ENCODE measurements at places on chromosomes 2 and 18. TPM values are rescaled to one million over a fixed set of nuclear protein-coding genes. Genes with fewer than 3 reads are reported as not detected.
A peak's percentile ranks its signal among the peaks of the same experiment; 100 is the strongest.

DNA sequence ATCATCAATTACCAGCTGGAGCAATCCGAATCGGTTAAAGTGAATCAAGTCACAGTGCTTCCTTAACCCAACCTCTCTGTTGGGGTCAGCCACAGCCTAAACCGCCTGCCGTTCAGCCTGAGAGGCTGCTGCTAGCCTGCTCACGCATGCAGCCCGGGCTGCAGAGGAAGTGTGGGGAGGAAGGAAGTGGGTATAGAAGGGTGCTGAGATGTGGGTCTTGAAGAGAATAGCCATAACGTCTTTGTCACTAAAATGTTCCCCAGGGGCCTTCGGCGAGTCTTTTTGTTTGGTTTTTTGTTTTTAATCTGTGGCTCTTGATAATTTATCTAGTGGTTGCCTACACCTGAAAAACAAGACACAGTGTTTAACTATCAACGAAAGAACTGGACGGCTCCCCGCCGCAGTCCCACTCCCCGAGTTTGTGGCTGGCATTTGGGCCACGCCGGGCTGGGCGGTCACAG, 496 bp upstream of the ITGA4 start:
- peaks cover 39% of the 10 kb centered on the region for H3K36me3 ChIP-seq
- H3K4me1 ChIP-seq: peaks cover 37% of the 10 kb centered on the region
- no peaks in the 10 kb centered on the region for H3K27me3 ChIP-seq
- DNase-seq: peak; percentile 80

GRCh38 chr2:6446938-6447608, 418.6 kb downstream of the CMPK2 start:
- DNase-seq: no peak
- H3K27me3 ChIP-seq: no peaks in the 10 kb centered on the region
- no peaks in the 10 kb centered on the region for H3K4me1 ChIP-seq
- no peak overlapping the region for H3K4me3 ChIP-seq
- no peak overlapping the region for H3K27ac ChIP-seq

- no peak for DNase-seq
- no peak overlapping the region for H3K4me3 ChIP-seq
- H3K27me3 ChIP-seq: peaks cover 3% of the 10 kb centered on the region
- H3K27ac ChIP-seq: peak overlapping the region; percentile 10
- H3K36me3 ChIP-seq: no peaks in the 10 kb centered on the region
- H3K4me1 ChIP-seq: peaks cover 26% of the 10 kb centered on the region
Measured at GRCh38 chr2:173858291-173858731, 106.9 kb downstream of the SP3 start.

DNA sequence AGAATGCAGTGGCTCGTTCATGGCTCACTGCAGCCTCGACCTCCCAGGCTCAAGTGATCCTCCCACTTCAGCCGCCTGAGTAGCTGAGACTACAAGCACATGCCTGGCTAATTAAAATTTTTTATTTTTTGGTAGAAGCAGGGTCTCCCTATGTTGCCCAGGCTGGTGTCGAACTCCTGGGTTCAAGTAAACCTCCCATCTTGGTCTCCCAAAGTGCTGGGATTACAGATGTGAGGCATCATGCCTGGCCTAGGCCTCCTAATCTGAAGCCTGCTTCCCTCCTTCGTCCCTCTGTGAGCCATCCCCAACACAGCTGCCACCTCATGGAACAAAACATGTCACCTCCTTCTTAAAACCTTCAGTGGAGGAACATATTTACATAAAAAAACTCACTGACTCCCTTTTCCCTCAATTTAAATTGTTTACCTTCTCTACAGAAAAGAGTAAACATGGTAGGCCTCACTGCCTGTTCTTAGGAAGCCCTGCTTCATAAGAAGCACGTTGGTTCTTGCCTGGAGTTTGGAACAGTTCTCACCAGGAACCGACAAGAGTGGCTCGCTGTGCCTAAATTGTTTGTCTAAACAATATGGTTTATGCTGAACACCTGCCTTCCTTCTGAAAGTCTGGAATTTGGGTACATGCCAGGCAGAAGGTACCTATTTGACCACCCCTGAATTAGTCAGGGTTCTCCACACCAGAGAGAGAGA, 12.1 kb upstream of the RHOB start:
- H3K36me3 ChIP-seq: no peaks in the 10 kb centered on the region
- H3K27ac ChIP-seq: no peak overlapping the region
- H3K4me3 ChIP-seq: no peak overlapping the region
- no peak for DNase-seq
- H3K4me1 ChIP-seq: peaks cover 2% of the 10 kb centered on the region
- peaks cover 40% of the 10 kb centered on the region for H3K27me3 ChIP-seq

Gene SNED1
- 14.5 TPM for total RNA-seq

Gene TUBB6
- 15.6 TPM for total RNA-seq

Gene PTPRN
- not detected for total RNA-seq

Gene ITM2C
- total RNA-seq: 105 TPM

All from activated naive CD8-positive, alpha-beta T cell treated with anti-CD3 and anti-CD28 coated beads, Interleukin-2, amount 10 ng/mL, durations not matched to agents 7 days and 5 days (primary cell).